NCI-H2029 treated with DMSO at 0.1 percent for 48 hours (cell line): ENCODE measurements at places on chromosomes 5 and 9.

GRCh38 chr9:127523312-127523851 lies 72.1 kb downstream of the LRSAM1 start:
- no peak for DNase-seq

GRCh38 chr5:16791904-16792597 lies 144.0 kb downstream of the MYO10 start:
- no peak for DNase-seq

DNA sequence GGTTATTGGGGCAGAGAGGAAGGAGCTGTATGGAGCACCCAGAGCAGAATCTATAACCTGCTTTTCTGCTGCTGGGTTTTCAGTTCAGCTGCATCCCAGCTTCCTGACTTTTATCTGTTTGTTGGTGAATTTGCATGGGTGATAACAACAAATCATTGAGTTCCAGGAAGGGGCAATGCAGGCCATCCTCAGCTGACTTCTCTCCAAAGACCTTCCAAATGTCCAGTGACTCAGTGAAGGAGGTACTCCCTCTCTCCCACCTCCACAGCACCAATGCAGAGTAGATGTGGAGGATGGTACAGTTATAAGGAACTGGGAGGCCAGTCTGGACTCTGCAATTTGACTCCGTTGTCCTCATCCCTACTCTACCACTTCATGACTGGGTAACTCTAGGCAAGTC lies 1.6 kb upstream of the TXN start:
- DNase-seq: no peak

DNA sequence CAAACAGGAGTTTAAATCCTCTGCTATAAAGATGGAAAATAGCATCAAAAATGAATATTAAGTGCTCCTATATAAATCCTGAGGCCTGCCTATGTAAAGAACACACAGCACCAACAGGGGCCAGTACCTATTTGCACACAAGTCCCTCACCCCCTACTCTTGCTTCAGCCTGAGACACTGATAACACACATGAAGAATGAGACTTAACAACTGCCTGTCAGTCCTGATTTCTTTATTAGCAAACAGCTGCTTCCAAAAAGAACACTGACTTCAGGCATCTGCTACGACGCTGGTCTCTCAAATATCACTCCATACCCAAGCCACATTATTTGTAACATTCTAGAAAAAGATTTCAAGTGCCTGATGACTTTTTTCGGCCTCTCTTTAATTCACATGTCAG lies 55.5 kb downstream of the MYO10 start:
- DNase-seq: no peak

DNA sequence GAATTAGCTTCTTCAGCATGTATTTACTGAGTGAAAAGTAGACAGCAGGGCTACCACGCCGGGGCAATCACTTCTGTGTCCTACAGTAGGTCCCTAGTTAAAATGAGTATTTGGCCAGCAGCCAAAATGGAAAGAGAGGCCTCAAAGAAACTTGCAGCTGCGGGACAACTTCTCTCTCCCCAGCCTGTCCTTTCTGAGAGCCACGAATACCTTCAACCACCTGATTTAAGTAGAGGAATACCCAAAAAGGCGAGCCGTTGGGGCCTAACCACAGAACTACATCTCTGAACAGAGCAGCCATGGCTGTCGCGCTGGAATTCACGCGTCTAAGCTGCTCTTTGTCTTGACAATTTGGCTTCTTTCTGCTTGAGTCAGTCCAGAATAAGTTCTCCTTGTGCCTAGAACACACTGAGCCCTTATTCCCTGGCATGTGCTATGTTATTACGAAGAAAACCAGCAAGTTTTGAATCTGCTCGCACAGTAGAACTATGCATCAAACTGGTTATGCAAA lies 43.8 kb upstream of the GOLPH3 start:
- no peak for DNase-seq

DNA sequence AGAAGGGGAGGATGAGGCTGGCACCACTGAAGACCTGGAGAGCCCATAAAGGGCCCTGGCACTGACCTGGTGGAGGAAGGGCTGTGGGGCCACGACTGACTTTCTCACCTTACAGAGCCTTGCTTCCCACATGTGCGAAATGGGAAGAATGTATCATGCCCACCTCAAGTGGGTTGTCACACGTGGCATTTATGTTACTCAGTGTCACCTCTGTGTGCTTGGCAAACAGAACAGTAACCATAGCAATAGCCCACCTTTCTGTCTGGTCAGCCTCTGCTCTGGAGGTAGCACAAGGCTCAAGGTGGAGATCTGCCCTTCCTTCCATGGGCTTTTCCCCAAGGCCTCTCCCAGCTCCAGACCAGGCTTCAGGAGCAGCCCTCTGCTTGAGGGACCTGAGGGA lies 16.7 kb downstream of the TCF7 start:
- DNase-seq: no peak

GRCh38 chr9:131657940-131658339 lies 81.9 kb downstream of the RAPGEF1 start:
- no peak for DNase-seq

DNA sequence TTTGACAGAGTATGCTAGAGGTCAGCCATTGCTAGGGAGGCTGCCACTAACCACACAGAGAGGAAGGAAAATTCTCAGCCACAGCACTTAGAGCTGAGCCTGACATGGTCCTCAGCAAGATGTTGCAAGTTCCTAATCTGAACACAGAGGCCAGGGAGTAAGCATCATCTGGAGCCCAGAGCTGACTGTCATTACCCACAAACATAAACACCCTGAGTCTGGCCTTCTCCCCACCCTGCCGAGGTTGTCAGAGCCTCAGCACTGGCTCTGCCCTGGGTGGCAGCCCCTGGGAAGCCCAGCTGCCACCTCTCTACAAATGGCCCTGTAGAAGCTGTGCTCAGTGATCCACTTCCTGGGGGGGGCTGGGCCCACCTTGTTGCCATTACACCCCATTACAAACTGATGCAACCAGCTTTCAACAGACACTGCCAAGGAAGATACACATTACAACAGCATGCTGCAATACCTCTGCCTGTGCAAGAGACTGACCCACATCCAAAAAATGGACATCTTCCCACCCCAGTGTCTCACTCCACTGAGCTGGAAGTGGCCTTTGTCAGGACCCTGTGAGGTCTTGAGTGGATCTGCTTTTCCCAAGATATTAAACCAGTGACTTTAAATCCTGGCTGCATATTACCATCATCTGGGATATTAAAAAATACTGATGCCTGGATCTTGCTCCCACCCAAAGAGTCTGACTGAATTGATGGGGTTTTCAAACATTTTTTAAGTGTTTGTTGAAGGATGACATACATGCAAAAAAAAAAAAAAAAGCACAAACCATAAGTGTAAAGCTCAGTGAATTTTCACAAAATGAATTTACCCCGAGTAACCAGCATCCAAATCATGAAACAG lies 33.0 kb downstream of the IRF1 start:
- DNase-seq: no peak

DNA sequence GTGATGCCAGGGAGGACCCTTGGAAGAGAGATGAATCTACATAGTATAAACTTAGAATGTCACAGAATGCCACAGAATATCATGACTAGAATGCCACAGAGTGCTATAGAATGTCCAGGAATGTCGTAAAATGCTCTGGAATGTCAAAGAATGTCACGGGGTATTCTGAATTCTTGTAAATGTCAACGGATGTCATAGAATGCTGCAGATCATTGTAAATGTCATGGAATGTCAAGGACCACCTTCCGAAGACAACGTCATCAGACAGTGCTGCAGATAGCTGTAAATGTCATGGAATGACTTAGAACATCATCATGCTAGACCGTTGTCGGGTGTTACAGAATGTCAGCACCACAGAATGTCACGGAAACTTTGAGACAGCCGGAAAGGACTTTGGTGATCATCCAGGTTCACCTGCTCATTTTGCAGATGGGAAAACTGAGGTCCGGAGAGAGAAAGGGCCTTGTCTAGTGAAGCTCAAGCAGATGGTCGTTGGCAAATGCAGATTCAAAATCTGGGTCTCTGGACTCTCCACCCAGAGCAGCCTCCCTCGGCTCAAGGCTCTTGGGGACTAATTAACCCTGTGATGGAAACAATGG lies 117.1 kb downstream of the LHX2 start:
- no peak for DNase-seq

DNA sequence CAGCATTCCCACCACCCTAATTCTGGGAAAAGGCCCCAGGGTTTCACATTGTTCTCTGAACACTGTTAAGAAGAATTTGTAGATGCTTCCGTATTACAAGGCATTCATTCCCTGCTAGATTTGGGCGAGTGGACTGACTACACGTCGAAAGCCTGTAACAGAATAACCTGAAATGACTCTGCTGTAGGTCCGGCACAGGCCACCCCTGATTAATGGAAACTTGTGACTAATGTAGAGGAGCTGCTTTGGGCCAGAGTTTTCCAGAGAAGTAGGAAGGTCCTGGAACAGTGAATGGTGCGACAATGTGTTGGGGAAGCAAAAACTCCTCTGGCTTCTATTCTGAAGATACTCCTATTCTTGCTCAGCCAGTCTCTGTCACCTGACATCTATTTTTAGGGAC lies 87.6 kb downstream of the NR3C1 start:
- DNase-seq: no peak

GRCh38 chr5:177449140-177450061 lies 2.8 kb downstream of the PRR7 start:
- DNase-seq: no peak

- DNase-seq: no peak
Observed at GRCh38 chr5:515273-515836, 8.9 kb downstream of the SLC9A3 start.

DNA sequence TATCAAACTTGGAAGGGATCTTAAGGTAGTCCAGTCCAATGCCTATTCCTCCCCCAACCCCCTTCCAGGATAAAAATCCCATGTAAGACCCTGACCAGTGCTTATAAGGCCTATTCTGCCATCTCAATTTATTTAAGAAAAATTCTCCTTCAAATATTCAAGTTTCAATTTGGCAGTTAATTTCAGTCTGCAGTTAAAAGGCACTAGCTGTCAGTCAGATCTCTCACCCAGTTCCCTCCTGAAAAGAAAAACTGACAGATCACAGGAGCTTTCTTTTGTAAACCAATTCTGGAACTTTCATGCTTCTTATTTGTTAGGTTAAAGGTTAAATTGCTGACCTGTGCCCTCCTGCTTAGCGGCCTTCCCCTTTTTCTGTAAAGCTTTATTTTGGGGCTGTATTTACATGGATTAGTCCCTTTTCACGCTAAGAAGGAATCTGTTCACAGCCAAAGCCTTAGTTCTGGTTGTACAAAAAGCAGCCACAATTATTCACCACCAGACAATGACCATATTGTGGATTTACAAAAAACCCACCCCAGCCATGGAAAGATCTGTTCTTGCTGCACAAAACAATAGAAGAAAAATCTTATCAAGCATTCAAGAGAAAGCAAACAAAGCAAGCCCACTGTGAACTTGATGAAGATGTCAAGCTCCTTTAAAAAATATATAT lies 68.7 kb downstream of the DENND1A start:
- no peak for DNase-seq

- DNase-seq: no peak
Observed at GRCh38 chr5:153718713-153719112, 228.2 kb downstream of the GRIA1 start.

GRCh38 chr9:79485258-79485657 lies 86.5 kb upstream of the TLE4 start:
- DNase-seq: no peak

GRCh38 chr5:54234304-54234933 lies 76.0 kb downstream of the ARL15 start:
- DNase-seq: peak; percentile 31

- DNase-seq: no peak
Observed at GRCh38 chr5:62762503-62762902, 183.9 kb downstream of the LRRC70 start.

- DNase-seq: no peak
Observed at GRCh38 chr5:123422433-123423277, 548 bp downstream of the CEP120 start.

- DNase-seq: no peak
Observed at GRCh38 chr5:90873033-90873517, 314.5 kb downstream of the ADGRV1 start.

DNA sequence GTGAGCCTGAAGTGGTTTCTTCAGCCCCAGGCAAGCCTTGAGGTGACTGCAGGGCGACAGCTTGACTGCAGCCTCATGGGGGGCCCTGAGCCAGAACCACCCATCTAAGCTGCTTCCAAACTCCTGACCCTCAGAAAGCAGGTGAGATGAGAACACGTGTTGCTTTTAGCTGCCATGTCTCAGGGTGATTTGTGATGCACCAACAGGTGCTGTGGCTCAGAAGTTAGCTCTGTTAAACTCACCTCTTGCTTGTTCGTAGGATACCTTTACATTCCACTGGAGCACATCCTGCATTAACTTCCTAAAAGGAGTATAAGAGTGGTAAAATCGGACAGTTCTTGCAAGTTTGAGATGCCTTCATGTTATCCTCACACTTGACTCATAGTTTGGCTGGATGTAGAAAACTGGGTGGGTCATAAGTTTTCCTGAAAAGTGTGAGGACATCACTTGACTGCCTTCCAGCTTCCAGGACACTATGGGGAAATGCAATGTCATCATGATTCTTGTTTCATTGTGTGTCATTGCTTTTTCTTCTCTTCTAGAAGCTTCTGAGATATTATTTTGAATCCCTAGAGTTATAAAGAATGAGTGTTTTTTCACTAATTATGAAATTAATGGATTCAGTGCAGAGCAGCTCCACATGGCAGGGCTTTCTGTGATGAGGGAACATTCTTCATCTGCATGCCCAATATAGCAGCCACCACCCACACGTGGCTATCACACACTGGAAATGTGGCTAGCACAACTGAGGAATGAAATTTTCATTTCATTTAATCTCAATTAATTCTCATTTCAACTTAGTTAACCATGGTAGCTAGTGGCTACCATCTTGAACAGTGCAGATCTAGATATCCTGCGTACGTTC lies 92.3 kb downstream of the HSD17B3 start:
- DNase-seq: no peak
